ENCODE measurements at places on chromosomes 2 and 18.

DNA sequence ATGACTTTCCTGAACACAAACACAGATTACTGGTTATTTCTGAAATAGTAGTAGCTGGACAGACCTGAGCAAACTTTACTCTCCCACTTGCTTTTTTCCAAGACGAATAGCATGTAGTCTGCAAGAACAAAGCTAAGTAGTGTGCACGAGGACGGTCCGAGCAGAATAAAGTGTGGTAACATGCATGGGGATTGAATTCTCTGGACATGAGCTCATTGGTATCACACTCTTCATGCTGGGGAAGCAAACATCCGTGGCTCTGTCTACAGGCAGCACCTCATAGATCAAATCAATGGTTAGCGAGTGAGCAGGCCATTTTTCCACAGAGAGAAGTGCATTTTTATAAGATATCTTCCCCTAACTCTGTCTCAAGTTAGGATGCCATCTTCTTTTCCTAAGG lies 164.8 kb upstream of the STK17B start:
- no peak for DNase-seq

- DNase-seq = peak; percentile 65
Measured at GRCh38 chr2:85405201-85406059, 4.7 kb downstream of the CAPG start.

DNA sequence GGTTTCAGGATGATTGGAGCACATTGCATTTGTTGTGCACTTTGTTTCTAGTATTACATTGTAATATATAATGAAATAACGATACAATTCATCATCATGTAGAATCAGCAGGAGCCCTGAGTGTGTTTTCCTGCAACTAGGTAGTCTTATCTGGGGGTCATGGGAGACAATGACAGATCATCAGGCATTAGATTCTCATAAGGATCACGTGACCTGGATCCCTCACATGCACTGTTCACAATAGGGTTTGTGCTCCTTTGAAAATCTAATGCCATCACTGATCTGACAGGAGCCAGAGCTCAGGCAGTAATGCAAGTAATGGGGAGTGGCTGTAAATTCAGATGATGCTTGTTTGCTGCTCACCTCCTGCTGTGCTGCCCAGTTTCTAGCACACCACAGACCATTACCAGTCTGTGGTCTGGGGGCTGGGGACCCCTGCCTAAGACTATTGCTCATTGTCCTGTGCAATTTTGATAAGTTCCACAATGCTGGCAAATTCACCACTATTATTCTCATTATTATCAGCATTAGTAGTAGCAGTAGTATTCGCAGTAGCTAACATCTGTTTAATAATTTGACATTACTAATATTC lies 428.7 kb upstream of the TNP1 start:
- DNase-seq = no peak

DNA sequence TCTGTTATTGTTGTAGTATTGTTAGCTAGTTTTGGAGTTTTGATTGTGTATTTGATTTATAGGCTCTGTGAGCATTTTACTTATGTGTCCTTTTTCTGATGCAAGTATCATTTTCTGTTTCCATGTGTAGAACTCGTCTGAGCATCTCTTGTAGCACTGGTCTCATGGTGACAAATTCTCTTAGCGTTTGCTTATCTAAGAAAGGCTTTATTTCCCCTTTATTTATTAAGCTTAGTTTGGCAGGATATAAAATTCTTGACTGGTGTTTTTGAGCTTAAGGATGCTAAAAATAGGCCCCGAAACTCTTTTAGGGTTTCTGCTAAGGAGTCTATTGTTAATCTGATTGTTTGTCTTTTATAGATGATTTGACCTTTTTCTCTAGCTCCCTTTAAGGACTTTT lies 57.6 kb upstream of the THUMPD2 start:
- DNase-seq = no peak

DNA sequence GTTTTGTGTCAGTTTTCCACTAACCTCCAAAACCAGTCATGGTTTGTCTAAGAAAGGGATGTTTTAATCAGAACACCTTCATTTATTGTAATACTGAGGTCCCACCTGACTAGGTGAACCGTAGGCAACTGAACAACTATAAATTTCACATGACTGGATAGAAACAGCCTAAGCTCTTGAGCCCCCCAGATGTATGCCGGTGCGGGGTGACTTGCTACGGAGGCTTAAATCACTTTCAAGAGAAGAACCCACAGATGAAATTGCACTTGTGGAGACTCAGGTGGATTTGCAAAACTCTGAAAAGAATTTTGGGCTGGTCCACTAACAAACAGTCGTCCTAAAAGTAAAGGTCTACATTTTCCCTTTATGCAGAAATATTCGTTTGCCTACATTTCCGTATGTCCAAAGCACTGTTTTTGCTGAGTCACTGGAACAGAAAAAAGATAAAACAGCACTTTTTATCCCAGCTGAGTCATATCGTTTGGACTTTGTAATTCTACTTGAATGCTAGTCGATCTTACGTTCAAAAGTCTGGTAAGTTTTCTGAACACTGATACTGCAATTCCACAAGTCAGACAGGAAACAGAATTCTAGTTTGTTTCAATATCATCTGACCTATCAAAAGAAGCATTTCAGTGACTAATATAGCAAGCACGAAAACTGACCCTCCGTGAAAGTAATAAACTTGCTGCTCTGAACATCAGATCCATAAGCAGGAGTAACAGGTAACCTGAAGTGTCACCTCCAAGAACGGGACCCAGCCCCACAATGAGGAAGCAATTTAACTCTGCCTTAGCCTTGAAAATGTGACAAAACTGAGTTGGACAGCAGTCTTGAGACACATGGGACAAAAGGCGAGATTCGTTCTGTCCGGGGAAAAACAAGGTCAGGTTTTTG lies 18.1 kb downstream of the ZNF516 start:
- DNase-seq = no peak

DNA sequence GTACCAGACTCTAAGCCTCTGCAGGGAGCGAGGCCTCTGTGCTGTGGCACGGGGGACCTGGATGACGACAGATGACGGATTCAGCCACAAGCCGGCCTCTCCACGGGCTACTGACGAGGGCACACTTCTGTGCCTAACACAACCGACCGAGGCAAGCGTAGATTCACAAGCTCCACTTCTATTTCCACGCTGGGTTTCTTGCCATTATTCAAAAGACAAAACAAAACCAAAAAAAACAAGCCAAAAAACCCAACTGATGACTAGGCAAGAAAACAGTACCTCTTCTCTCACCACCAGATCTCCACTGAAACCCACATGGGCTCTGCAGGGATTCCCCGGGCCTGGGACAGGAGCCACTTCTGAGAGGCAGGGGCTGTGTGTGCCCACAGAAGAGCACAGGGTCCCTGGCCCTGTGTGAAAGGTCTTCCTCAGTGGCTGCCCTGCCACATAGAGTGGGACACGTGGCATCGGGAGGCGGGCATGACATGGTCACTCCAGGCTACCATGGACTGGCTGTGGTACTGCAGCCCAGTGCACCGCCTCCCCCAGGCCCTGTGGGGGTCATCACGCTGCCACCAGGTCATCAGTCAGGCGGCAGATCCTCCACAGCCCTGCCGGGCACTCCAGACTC lies 254.7 kb downstream of the HDAC4 start:
- DNase-seq = no peak

DNA sequence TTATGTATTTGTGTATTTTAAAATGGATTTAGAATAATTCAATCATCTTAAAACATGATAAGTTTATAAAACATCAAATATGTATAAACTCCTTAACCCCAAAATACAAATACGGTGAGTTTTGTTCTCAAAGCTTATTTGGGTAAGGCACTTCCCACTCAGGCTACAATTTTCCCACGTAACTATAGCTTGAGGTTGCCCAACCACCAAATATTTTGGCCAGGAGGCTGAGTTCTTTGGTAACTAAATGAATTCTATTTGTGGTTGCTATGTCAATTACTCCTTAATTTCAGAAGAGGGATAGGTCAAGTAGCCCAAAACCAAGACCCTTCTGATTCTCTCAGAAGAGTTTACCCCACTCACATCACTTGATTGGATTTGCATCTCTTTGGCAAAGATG lies 70.4 kb downstream of the MYL12B start:
- DNase-seq = no peak

- DNase-seq = no peak
Measured at GRCh38 chr2:88254437-88255091, 84.4 kb downstream of the THNSL2 start.

- no peak for DNase-seq
Measured at GRCh38 chr2:121505986-121506586, 24.6 kb upstream of the RNU4ATAC start.

GRCh38 chr18:36770315-36770946 lies 58.4 kb downstream of the TPGS2 start:
- DNase-seq = no peak

All from activated gamma-delta T cell treated with Interleukin-2 at 50 U/mL for 16 hours (primary cell).